ENCODE measurements at places on chromosomes 4 and X. TPM values are rescaled to one million over a fixed set of nuclear protein-coding genes. Genes with fewer than 3 reads are reported as not detected.

Gene MAML3
- total RNA-seq: 4.2 TPM

GRCh38 chr4:158046345-158046744, 126.5 kb downstream of the GASK1B start:
- no peak for DNase-seq

GRCh38 chr4:85318415-85318814, 156.5 kb upstream of the ARHGAP24 start:
- no peak for DNase-seq

GRCh38 chr4:152258804-152259708, 276.8 kb downstream of the FBXW7 start:
- no peak for DNase-seq

GRCh38 chrX:154068560-154068959, 29.0 kb downstream of the MECP2 start:
- DNase-seq: no peak

GRCh38 chr4:111671756-111672155, 473.5 kb upstream of the FAM241A start:
- DNase-seq: no peak

Gene ASB12
- not detected for total RNA-seq

Gene CNKSR2
- total RNA-seq: 4.4 TPM

Gene RAI2
- total RNA-seq: 0.18 TPM

DNA sequence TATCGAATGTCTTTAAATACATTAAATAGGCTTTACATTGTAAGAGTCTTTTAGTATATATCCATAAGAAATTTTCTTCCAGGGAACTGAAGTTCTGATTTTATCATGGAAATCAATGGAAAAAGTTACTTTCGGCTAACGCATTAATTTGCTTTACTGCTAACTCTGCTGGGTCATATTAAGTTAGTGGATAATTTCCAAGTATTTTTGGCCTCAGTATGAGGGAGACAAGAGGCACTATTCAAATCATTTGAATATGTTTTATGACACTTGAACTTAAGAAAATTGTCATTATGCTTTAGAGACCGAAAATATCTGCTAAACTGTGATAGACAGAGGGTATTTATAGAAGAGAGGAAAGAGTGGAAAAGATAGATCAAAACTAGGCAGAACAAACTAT, 237.5 kb downstream of the PCDH7 start:
- DNase-seq: no peak

Gene CTAG1A
- total RNA-seq: not detected

GRCh38 chr4:36332782-36333131, 51.3 kb downstream of the DTHD1 start:
- DNase-seq: no peak

Gene GYPA
- not detected for total RNA-seq

Gene ZAR1
- not detected for total RNA-seq

Gene DMP1
- total RNA-seq: not detected

- DNase-seq: no peak
These were observed 455.4 kb downstream of the IL15 start for GRCh38 chr4:142091691-142092182.

Gene MAGED4
- total RNA-seq: 3.0 TPM

Gene CACNA1F
- total RNA-seq: 0.67 TPM

- DNase-seq: no peak
These were observed 87.5 kb downstream of the GLRA2 start for GRCh38 chrX:14616836-14617235.

- no peak for DNase-seq
These were observed 930.9 kb downstream of the ADGRL3 start for GRCh38 chr4:62131049-62131448.

- DNase-seq: no peak
These were observed 209.8 kb downstream of the CRLF2 start for GRCh38 chrX:1002611-1003010.

DNA sequence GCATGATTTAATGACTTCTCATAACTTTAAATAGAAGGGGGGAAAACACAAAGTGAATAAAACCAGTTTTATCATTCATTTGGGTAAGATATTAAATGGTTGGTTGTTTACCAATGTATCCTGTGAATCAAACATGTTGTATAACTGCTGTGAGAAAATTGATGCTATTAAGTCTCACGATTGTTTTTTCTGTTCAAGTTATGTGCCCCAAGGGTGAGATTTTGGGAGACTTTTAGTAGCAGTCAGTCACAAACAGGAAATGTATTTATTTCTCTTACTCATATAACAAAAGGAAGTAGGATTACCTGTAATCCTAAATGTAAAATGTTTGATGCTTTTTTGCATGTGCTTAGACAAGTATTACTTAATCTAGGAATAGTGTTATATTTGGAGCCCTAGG, 39.2 kb downstream of the MTHFD2L start:
- DNase-seq: no peak

GRCh38 chrX:151713849-151714248, 2.0 kb upstream of the FATE1 start:
- no peak for DNase-seq

GRCh38 chrX:37677765-37678164, 7.8 kb upstream of the XK start:
- no peak for DNase-seq

Gene ZNF157
- total RNA-seq: 0.47 TPM

- DNase-seq: no peak
These were observed 56.3 kb upstream of the ATP6AP2 start for GRCh38 chrX:40524423-40524822.

GRCh38 chr4:150242820-150243458, 164.7 kb downstream of the DCLK2 start:
- no peak for DNase-seq

Gene ASB11
- not detected for total RNA-seq

- no peak for DNase-seq
These were observed 59.9 kb upstream of the FAM241A start for GRCh38 chr4:112085156-112086035.

GRCh38 chrX:14235004-14235403, 205.3 kb upstream of the GEMIN8 start:
- no peak for DNase-seq

DNA sequence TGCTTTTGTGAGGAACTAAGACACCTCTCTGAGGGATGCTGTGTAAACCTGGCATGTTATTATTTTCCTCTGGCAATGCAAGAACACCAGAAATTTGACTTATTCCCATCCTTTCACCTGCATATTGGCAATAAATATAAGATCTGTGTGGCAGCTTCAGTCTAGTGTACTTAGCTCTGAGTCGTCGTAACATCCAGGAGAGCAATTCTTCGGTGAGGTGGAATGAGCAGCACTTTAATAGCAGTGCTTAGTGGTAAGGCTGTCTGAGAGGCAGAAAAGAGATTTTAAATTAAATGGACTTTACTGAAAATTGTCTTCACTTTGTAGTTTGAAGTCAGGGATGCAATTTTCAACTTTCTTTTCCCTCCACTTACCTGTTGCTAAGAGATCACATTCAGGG, 344.9 kb downstream of the PCDH7 start:
- no peak for DNase-seq

GRCh38 chrX:113384628-113385027, 544.0 kb upstream of the AMOT start:
- no peak for DNase-seq

DNA sequence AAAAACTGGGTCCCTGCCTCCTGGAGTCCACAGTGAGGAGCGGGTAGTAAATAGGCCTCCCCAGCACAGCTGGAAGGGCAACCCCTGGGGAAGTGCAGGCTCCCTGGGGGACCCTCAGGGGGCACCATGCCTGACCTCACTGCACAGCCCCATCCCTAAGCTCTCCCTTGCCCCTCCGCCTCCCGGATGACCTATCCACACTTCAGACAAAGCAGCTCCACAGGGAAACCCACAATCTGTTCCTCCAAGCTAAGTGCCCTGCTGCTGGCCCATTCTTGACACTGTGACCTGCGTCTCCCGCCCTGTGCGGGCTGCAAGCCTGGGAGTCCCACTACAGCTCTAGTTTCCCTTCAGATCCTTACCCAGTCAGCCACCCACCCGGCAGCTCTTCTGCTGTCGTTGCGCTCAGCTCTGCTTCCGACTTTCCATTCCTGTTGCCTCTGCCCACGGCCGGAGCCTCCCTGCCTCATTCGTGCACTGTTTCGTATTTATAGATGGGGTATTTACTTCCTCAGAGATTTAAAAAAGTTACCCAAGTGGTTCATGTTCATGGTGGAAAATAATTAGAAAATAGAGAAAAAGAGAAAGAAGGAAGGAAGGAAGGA, 47.0 kb upstream of the STOX2 start:
- no peak for DNase-seq

GRCh38 chr4:153266988-153267387, 62.7 kb downstream of the TRIM2 start:
- no peak for DNase-seq

Gene SPINK2
- total RNA-seq: not detected

GRCh38 chrX:41025926-41026701, 59.1 kb upstream of the USP9X start:
- DNase-seq: no peak

Gene EGF
- 11.8 TPM for total RNA-seq

GRCh38 chrX:54435121-54435520, 5.1 kb upstream of the TSR2 start:
- DNase-seq: no peak

DNA sequence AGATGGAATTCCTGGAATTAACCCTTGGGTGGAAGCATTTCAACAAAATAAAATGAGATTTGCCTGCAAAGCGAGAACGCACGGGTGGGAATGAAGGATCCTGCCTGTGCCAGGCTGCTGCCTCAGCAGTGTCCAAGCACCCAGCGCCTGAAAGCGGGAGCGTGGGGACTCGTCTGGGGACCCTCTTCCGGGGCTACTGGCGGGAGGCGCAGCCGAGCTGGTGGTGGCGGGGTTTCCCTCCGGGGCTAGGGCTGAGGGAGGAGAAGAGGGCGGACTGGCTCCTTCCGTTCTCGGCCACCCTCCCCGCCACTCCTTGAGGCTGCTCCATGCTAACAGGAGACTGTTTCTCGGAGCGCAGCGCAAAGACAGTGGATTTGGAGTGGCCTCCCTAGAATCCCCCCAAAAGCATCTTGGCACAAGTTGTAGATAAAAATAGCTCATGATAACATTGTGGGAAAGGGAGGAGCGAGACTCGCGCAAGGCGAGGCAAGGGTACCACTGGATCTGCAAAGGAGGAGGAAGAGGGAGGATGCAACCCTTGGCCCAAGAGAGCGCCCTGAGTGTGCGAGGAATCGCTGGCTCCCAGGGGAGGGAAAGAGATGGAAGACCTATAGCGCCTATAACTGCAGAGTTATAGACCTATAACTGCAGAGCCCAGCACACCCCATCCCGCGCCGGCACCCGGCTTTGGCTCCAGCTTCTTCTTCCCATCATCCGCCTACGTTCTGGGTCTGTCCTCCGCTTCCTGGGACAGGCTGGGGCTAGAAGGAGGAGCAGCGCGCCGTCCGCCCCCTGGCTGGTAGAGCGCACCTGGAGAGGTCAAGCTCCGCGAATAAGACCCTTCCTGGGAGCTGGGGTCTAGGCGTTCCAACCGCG, 1.3 kb downstream of the HS3ST1 start:
- DNase-seq: no peak

Gene CLDN24
- total RNA-seq: not detected

Gene HPSE
- 8.6 TPM for total RNA-seq

GRCh38 chr4:4377732-4378460, 9.0 kb upstream of the NSG1 start:
- DNase-seq: no peak

GRCh38 chr4:10088135-10089010, 28.2 kb downstream of the WDR1 start:
- DNase-seq: no peak

GRCh38 chr4:58050439-58050838, 940.3 kb upstream of the IGFBP7 start:
- DNase-seq: no peak

Gene TMEM33
- 29.5 TPM for total RNA-seq

- DNase-seq: no peak
These were observed 174.3 kb downstream of the ADGRL3 start for GRCh38 chr4:61374447-61374891.

DNA sequence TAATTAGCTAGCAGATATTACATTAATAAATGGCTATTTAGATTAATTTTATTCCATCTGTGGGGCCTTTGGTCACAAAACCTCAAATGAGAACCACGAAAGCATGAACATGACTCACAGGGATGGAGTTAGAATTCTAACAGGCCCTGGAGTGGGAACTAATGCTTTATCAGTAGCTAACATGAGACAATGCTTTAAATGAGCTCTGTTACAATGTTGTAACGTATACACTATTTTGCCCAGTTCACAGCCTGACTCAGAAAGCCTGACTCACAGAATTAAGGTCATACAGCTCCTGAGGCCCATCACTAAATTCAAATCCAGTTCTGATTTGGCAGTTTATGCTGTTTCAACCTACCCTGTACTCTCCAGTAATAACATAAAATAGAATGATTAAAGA, 23.2 kb downstream of the VEGFC start:
- no peak for DNase-seq

Data from T-helper 17 cell (primary cell).